Mesendoderm (in vitro differentiated cells): ENCODE measurements at places on chromosomes 5 and 9.

DNA sequence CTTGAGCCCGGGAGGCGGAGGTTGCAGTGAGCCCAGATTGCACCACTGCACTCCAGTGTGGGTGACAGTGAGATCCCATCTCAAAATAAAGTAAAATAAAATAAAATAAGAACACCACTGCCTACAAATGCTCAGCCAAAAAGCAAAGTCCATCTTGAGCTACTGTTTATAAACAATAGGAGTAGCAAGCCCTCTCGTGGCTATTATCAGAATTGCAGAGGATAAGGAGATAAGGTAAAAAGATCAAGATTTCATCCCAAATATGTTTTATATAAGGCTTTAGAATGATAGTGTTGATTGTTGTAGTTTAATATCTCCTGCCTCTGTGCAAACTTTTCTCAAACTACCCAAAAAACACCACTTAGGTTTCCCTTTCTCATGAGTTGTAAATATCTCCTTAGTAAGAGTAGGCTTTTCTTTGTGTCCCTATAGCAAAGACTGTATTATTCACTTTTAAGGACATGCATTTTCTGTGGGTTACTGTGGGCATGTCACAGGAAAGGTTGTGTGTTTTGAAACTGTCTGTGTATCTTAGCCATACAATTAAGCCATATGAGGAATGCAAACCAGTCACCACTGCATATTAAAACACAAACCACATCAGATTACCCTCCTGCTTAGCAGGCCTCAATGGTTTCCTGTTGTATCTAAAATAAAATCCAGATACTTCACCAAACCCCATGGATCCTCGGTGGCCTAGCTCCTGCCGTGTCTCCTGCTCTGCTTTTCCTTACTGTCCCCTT, 31.8 kb upstream of the CKS2 start:
- peak; percentile 69 for DNase-seq

DNA sequence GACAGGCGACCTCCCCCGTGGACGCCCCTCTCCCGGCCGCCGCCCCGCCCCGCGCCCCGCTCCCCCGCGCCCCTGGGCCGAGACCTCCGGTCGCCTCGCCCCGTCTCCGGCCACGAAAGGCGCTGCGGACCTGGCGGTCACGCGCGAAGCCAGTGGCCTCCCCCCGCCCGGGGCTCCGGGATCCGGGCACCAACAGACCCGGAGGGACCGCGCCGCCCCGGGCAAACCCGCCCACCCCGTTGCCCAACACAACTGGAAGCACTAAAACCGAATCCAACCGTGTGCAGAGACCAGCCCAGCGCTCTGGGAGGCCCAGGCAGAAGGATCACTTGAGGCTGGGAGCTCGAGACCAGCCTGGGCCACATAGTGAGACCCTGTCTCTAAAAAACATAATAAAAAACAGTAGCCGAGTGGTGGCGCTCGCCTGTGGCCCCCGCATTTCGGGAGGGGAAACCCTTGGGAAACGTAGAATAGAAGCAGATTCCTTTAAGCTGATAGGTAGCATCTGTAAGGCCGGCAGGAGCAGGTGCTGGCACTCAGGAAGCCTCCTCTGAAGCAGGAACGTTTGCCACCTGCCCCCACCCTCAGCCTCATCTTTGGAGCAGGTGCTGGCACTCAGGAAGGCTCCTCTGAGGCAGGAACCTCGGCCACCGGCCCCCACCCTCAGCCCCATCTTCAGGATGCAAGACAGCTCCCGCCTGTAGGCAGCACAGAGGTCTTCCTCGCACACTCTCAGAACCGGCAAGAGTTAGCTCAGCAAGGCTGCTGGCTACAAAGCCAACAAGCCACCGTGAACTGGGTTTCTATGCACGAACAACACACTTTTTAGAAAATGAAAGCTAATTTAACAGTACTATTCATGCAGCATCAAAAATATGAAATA, 4.6 kb upstream of the SLC9A3 start:
- peak; percentile 14 for DNase-seq

GRCh38 chr5:74575741-74576538, 64.6 kb downstream of the ENC1 start:
- no peak for DNase-seq

DNA sequence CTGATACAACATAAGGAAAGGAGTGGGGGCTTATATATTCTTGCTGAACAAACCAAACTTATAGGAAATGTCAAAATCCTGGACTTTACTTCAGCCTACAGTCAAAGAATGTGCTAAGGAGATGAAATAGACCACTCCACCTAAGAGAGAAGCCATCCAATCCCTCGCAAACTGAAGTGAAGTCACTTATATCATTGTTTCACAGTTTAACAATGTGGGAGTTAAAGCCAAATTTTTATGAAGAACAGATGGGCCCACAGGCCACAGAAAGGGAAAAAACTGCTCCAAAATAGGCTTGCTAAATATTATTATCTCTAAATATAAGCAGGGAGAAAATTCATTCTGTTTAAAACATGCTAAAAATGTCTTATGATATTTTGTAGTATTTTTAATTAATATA, 233.3 kb downstream of the GAS1 start:
- no peak for DNase-seq

- no peak for DNase-seq
These were observed 958 bp downstream of the CD180 start for GRCh38 chr5:67195406-67196275.

- no peak for DNase-seq
These were observed 48.2 kb downstream of the RXRA start for GRCh38 chr9:134374301-134375010.

GRCh38 chr9:106102821-106103220, 408.5 kb downstream of the TMEM38B start:
- no peak for DNase-seq

- DNase-seq, result peak; percentile 57
These were observed 458.8 kb downstream of the ICE1 start for GRCh38 chr5:5881294-5881693.

- DNase-seq, result no peak
These were observed 11.8 kb downstream of the ADAMTSL1 start for GRCh38 chr9:18485714-18486113.

DNA sequence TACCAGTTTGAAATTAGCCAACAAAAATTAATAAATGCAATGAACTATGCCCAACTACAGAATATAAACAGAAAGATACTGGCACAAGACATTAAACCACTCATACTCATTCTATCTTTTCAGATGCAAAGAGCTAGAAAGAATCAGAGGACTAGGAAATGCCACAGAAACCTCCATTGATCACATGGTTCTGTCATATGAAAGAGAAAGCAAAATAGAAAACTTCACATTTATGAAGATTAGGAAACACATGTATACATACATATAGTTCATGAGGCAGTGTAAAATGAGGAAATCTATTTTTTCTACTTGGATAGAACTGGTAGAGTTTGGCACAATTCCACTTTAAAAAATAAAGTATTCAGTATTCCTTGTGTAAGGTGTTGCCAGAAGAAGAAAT, 275.1 kb upstream of the PTGER4 start:
- no peak for DNase-seq

- peak; percentile 40 for DNase-seq
These were observed 286.8 kb upstream of the PANK3 start for GRCh38 chr5:168865968-168866367.

GRCh38 chr9:94173632-94174031, 85.5 kb upstream of the ZNF169 start:
- DNase-seq, result no peak

DNA sequence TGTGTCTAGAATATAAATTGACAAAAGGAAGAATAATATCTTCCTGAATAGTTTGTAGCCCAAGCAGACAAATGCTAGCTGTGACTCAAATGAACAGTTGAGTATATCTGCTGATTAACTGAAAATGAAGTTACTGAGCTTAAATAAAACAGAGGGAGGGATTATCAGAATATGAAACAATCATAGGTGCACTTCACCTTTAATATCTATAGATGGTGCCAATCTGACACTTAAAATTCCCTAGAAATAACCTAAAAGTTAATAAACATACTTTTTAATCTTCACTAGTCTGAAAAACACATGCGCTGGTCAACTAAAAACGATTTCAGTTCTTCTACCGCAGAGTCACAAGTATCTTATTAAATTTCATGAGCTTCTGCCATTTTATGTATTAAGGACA, 280.8 kb upstream of the RASA1 start:
- no peak for DNase-seq

GRCh38 chr9:18710065-18710464, 236.1 kb downstream of the ADAMTSL1 start:
- DNase-seq, result peak; percentile 27

GRCh38 chr9:87556039-87556438, 58.4 kb downstream of the DAPK1 start:
- DNase-seq, result no peak

DNA sequence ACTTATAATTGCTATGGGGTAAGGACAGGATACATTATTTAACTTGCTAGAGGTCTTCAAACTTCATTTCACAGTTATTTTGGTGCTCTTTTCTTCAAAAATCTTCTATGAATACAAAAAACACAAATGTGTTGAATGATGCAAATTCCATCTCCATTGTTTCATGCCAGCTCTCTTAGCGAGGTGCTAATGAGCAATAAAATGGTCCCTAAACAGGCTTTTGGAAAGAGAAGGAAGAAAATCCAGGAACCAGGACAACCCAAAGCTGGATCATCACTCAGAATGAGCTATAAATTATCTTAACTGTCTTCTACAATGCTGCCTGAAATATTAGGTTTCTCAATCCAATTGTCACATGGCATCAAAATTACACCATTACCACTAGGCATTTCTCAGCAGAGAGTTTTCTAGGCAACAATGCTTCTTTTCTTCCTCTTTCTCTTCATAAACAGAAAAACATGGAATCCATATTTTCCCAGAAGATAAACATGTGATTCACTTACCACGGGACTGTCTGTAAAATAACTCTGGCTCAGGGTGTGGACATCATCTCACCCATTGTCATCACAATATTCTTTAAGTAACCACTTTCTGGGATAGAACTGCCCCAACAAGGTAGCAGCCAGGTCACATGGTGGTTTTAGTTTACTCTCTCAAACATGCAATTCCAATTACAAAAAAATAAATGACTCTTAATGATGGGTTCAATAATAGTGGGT, 249.4 kb downstream of the NPR3 start:
- DNase-seq, result peak; percentile 56

GRCh38 chr9:36690412-36691168, 117.9 kb downstream of the MELK start:
- DNase-seq, result no peak

GRCh38 chr9:121281614-121282276, 13.8 kb downstream of the GSN start:
- DNase-seq, result peak; percentile 71

DNA sequence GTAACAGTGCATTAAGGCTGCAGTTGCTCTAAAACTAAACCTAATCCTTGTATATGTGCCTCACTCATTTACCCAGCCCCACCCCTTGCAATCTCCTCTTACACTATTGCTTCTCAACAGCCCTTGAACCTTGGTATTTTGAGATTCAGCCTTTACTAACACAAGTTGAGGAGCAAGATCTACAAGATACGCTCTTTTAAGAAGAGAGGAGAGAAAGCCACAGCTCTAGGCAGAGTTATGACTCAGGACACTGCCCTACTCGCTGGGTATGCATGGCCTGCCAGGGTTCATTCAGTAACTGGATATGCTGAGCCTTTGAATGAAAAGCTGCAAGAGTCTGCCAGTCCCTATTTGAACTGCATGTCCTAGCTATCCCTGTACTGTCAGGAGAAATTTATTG, 219.5 kb downstream of the PCSK5 start:
- no peak for DNase-seq

DNA sequence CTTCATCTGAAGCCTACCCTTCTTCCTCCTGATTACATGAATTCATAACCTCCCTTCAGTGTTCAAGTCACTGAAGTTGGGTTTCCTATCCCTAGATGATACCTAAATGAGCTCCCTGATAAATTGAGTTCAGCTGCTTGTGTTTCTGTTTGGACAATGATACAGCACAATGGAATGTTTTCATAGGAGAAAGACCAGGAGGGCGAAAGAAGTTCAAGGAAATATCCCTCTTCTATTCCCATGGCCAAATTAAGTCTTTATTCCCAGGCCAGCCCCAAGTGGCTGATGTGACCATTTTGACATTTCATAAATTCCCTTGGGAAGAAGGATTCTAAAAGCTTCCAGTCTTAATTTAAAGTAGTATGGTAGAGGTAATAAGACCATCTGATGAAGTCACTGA, 555.8 kb upstream of the CLINT1 start:
- no peak for DNase-seq

- no peak for DNase-seq
These were observed 92.9 kb downstream of the NDFIP1 start for GRCh38 chr5:142201471-142201887.

DNA sequence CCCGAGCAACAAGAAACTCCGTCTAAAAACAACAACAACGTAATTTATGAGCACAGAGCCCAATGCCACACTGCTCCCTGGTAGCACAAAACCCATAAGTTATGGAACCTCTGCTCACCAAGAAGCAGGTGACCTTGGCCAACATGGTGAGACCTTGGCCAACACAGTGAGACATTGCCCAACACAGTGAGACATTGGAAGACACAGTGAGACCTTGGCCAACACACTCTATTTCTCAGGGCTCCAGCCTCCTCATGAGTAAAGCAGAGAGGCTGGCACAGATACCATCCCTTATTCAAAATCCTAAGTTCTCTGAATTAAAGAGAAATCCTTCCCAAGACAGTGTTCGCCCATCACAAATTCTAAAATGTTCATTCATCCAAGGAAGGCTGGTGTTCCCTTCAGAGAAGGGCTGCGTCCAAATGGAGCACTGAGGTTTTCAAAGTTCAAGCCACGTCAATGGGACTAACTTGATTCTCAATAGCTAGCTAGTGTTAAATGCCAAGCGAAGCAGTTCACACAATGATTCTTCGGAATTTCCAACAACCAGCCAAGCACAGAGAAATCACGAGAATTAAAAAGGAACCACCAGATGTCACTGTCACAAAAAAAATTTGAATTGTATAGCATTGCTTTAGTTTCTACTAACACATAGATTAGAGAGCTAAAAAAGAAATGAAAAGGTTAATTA, 29.5 kb downstream of the TTC39B start:
- peak; percentile 61 for DNase-seq

DNA sequence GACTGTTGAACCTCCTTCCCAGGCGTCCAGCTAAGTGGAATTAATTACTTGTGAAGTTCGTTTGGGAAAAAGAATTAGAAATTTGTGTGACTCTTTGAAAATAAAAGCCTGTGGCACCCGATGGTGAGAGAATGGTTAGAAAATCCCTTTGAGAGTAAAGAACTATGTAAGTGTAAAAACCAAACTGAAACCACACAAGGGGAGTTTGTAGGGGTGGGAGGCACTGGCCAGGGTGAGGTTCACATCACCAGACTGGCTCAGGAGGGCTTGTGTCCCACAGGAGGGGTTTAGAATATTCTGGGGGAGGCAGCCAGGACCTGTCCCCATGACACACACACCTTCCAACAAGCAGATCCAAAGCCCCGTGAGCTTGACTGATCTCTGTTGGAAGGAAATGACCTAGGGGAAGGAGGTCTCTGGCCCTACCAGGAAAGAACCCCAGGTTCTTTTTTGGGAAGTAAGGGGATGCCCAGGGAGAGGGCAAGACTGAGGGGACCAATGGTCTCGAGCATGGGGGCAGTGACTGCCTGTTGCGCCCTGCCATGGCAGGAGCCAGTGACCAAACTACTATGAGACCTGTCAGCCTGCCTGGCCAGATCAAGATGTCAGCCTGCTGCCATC, 4.3 kb downstream of the SPATA24 start:
- DNase-seq, result no peak
